ENCODE measurements at places on chromosomes 11 and 22.
A peak's percentile ranks its signal among the peaks of the same experiment; 100 is the strongest.

DNA sequence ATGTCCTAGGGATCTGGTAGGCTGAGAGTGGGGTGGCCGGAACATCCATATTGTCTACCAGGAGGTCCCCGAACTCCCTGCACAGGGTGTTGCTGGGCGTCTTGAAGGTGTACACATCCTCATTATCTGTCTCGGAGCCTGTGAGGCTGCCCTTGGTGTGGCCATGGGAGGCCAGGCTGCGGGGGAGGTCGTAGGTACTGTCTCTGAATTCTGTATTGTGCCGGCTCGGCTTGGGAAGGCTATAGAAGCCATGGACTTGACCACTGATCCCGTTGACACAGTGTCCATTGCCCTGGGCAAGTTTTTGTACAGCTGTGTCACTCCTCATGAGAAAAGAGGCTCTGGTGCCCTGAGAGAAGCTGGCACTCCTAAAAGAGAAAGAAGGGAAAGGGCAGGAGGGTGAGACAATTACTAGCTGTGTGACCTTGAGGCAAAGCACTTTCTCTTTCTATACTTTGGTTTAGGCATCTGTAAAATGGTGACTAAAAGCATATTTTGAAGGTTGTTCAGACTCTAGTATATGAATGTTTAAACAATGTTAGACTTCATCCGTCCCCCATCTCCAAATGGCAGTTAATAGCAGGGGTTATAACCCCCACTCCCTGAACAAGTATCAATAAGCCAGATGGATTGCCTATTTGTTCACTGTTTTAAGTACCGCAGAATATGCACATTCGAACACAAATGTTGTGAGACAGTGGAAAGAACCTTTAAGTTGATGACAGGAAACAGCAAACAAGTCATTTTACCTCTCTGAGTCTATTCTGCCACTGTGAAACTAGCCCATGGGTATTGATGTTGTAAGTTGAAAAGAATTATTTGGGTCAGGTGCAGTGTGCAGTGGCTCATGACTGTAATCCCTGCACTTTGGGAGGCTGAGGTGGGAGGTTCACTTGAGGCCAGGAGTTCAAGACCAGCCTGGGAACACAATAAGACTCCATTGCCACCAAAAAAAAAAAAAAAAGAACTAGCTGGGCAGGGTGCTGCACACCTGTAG is 38.3 kb downstream of the USP35 start:
- DNase-seq: no peak

- no peak for DNase-seq
Measured at GRCh38 chr11:114426280-114426679, 13.0 kb upstream of the REXO2 start.

DNA sequence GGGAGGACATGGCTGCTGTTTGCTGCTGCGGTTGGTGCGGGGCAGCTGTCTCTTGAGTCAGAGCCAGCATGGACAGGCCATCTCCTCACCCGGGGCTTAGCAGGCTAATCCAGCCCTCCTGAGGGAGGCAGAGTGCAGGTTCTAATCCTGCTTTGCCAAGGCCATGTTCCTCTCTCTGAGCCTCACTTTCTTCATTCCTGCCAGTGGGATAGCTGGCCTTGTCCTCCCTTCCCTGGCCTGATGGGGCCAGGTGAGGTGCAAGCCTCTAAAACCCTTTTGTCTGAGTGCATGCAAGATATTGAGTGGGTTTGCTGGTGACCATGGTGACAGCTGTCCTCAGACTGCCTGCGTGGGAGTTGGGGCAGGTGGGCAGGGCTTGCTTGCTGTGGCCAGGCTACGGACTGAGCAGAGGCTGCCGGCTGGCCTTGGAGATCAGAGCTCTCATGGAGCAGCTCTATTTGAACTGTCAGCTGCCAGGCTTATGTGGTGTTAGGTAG is 3.6 kb downstream of the USP35 start:
- peak; percentile 71 for DNase-seq

DNA sequence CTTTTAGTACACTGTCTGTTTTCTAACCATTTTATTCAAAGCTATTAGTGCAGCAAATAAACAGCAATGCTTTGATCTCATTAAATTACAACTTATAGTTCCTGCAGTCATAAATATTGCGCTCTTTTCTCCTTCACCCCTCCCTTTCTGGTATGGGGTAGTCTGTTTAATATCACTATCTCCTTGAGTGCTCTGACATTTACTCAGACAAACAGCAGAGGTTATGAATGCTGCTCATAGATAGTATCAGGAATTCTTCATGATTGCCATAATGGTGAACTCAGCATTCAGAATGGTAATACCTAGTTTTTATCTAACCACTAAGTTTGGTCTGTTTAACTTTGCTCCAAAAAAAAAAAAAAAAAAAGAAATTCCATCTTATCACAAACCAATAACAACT is 87.4 kb downstream of the EIF3M start:
- no peak for DNase-seq

GRCh38 chr11:77602381-77603088 is 12.8 kb downstream of the AQP11 start:
- DNase-seq: no peak

Measured in NB4 (cell line).